ENCODE measurements at places on chromosomes 1 and 21. TPM values are rescaled to one million over a fixed set of nuclear protein-coding genes. Genes with fewer than 3 reads are reported as not detected.

DNA sequence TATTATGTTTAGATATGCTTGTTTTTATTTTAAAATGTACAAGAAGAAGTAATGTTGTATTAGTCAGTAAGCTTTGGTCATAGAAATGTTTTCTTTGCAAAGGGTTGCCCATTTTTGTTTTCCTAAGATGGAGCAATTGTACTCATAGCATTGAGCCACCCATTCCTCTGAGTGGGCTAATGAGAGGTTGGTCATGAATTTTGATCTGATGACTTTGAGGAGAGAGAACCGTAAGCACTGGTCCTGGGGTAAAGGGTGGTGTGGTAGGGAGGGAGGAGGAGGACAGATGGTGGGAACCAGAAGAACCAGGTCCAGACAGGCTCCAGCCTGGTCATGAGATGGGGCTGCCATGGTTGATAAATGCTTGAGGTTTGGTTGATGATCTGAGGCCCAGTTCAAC is 15.9 kb upstream of the SLC6A9 start:
- no peak for DNase-seq

- DNase-seq: no peak
Observed at GRCh38 chr1:40507973-40508372, 594 bp upstream of the EXO5 start.

DNA sequence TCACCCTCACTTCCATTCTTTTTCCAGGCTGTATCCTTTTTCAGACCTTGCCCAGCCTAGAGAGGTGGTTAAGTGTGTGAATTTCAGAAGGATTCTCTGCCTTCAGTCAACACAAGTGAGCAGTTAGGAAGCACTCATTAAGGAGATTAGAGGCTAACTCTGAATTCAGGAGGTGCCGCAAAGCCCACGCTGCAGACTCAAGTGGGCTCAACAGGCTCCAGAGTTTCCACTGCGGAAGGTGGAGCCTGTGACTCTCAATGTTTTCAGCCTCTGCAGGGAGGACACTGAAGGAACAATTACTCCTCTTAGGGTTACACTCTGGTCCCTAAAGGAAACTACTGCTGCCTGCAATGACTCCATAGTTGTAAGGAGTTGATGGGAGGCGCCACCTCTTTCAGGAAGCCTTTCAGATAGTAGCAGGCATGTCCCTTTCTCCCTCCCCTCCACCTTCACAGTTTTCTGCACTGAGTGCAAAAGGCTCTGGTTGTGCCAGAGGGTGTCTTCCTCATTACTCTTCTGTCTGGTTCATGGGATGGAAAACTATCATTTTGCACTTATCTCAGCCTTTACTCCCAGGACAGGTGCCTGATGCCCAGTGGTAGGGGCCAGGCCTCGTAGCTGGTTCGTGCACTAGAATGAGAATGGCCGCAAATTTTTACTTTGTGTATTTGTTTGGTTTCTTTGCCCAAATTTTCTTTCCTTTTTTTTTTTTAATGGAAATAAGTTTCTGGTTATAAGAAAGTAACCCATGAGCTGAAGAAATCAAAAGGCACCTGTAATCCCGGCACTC is 55.2 kb upstream of the SELENON start:
- DNase-seq: no peak

DNA sequence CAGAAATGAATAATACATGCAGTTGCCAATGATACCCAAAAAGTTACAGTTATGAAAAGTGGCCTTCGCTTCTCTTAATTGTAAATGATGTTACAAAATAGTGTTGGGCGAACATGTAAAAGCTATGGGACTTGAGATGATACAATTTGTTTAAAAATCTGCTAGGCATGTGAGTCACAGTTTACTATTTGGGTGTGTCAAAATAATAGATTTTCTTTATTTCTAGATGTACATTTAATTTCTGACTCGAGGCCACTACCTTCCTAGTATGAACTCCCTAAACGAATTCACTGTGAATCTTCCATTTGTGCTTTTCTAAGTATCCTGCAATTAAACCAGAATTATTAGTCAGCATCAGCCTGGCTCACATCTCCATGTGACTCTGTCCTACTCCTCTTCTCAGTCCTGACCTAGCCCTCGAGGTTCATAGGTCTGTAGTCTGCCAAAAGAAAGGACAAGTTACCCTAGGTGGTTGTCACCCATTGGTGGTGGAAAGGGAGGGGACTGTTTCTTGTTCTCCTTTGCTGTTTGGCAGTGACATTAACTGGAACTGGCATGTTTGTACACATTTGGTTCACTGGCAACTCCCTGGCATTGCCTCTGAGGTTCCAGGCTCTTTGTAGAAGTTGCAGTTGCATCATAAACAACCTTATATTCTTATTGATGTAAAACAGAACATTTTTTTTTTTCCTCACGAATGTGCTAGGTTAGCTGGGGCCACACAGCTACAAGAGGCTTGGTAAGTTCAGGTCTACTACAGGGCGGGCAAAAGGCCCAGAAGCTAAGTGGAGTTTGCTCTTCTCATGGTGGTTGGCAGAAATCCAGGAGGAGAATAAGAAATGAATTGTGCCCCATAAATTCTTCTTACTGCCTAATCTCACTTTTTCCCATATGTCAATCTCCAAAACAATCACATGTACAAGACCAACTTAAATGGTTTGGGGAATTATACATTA is 746.5 kb upstream of the ADAMTS5 start:
- DNase-seq: no peak

DNA sequence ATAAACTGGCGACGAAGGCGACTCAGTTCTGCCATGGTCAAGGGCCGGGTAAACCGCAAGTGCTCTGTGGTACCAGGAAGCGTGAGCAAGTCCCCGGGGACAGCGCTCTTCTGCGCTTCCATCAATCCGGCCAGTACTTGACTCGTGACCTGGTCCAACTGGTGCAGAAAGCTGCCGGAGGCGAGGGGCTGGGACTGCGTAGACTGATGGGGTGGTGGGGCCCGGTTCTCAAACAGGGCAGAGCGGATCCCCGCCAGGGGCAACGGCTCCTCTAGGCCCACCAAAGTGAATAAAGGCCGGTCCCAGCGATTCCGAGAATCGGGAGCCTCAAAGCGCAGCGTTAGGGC is 852 bp downstream of the KTI12 start:
- DNase-seq: peak; percentile 70

- DNase-seq: no peak
Observed at GRCh38 chr21:42542196-42542595, 28.5 kb downstream of the SLC37A1 start.

Gene CD1B
- 0.30 TPM for polyA plus RNA-seq

Gene TEX38
- polyA plus RNA-seq: 432 TPM

Gene CATSPERE
- polyA plus RNA-seq: 46.0 TPM

Gene TCHH
- polyA plus RNA-seq: 0.53 TPM

DNA sequence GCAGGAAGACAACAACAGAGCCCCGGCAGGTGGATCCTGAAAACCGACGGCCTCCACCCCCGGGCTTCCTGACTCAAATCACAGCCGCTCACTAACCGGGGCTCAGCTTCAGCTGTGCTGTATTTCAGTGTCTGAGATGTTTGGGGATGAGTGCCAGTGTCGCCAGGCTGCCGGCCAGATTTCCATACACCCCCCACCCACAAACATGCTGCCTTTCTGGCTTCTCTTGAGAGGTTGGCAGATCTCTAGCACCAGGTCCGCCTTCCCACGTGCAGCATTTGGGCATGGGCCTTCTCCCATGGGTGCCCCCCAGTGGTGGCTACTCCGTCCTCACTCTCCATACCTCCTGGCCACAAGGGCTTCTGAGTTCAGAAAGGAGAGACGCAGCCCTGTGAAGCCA is 34.8 kb downstream of the KCNAB2 start:
- DNase-seq: no peak

DNA sequence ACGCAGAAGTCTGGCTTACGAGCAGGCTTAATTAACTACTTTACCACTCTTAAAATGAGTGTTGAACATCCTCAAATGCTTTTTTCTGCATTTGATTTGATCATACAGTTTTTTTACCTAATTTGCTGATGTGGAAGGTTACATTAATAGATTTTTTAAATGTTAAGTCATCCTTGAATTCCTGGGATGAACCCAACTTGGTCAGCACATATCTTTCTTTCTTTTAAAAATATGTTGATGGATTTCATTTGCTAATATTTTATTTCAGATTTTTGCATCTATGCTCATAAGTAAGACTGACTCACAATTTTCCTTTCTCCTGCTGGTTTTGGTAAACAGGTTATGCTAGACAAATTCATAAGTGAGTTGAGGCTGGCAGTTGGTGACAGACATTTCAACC is 82.9 kb downstream of the LHX4 start:
- DNase-seq: no peak

Gene SPRR2G
- 1.9 TPM for polyA plus RNA-seq

Gene AMY2A
- 0.63 TPM for polyA plus RNA-seq

Gene C1orf185
- 32.8 TPM for polyA plus RNA-seq

Gene C1orf141
- polyA plus RNA-seq: 10.1 TPM

- DNase-seq: peak; percentile 72
Observed at GRCh38 chr21:43211072-43211759, 42.4 kb downstream of the CRYAA start.

GRCh38 chr1:46804926-46805325 is 6.1 kb downstream of the CYP4B1 start:
- no peak for DNase-seq

- no peak for DNase-seq
Observed at GRCh38 chr1:44500181-44501046, 95.4 kb downstream of the RNF220 start.

- no peak for DNase-seq
Observed at GRCh38 chr1:62590255-62590969, 6.9 kb upstream of the ANGPTL3 start.

DNA sequence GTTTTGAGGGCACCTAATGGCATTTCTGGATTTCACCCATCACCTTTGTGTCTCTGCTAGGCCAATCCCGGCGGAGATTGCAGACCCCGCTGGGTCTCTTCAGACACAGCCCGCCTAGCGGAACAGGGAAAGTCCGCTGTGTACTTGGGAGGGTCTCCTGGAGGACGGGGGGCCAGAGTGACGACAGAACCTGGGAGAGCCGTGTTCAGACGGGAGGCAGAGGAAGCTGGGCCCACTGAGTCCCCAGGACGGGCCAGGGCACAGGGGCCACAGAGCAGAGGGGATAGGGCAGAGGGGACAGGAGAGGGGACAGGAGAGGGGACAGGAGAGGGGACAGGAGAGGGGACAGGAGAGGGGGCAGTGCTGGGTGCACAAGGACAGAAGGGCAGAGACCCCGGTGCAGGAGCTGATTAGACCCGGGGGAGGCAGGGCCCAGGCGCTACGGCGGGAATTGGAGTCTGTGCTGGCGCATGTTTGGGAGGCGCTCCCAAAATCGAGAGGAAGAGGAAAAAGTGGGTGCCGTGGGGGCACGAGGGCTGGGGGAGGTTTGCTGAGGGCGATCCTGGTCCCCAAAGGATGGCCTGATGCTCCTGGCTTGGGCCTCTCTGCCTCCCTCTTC is 12.7 kb downstream of the TRPM2 start:
- no peak for DNase-seq

Gene ZNF593OS
- 0.62 TPM for polyA plus RNA-seq

Gene SYT14
- 3.4 TPM for polyA plus RNA-seq

- DNase-seq: no peak
Observed at GRCh38 chr1:223711173-223711572, 1.2 kb upstream of the CAPN2 start.

DNA sequence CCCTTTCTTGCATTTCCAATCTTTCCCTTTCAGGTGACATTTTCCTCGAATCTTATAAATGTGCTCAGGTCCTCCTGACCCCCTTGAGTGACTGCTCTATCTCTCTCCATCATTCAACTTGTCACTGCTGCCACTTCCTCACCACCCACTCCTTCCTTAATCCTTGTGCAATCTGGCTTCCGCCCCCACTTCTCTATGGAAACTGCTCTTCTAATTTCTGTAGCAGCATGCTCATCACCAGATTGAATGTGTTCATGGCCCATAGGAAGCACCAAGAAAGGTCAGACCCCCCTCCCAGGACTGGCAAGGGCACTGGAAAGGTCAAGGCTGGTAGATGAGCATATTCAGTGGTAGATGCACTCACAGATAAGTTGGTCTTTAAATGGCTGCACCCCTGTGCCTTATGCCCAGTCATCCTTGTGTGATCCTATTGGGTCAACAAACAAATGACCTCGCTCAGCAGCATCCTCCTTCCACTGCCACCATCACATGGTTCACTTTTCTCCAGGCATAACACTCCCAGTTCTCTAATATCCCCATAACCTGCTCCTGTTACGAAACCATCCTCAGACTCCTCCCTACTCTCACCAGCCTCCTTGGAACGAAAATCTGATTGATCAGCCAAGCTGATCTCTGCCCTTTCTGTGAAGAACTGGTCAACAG is 288.5 kb upstream of the POU3F1 start:
- no peak for DNase-seq

DNA sequence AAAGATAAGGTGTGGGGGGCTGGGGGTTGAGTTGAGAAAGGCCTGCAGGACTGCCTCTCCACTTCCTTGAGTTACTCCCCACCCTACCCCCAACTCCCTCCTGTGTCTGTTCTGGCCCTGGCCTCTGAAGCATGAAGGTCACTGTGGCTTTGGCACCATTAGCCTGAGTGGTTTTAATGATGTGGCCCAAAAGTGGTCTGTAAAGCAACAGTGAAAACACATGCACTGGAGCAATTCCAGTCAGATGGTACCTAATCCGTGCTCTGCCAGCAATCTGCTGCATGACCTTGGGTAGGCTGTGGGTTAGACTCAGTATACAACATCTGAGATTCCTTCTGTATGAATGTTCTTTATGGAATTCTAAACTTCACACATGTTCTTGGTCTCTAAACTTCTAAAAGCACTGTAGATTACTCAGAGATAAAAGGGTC is 86.5 kb upstream of the ATP1A1 start:
- no peak for DNase-seq

DNA sequence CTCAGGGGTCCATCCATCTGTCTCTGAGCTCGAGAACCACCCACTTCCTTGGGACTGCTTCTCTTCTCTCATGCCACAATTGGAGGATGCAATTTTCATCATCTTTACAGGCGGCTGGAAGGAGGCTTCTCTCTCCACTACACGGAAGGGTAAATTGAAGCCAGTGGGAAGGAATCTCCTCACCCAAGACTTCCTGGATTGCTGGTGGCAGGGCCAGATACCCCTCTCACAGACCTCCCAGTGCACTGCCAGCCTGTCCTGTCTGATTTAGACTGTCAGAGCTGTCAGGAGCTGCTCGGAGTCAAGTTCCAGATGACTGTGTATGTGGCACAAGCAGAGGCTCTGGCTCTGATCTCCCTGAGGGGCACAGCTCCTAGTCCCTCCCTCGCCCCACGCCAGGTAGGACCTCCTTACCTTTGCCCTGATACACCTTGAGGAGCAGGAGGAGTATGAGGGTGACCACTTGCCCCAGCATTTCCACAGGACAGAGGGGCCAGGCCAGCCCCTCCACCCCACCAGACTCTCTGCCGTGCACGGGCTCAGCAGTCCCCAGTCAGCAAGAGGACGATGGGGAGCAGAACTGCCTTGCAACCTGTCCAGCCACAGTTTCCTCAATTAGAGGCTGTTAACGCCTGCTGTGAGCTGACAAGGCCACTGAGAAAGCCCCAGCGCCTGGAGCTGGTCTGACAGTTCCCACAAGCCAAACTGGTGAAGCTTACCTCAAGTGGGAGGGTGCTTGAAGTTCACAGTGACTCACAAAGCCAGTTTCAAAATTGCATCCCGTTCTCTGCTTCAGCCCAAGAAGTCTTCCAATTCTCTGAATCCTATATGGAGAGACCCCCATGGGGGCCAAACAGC is at the start of gene CD244:
CD244 (minus strand) TSS at position 685 of the 858 bp plus-strand sequence; CDS start at position 475, 210 bp downstream.
- no peak for DNase-seq

- no peak for DNase-seq
Observed at GRCh38 chr1:43238991-43239469, 30.8 kb upstream of the TMEM125 start.

Gene SMCP
- polyA plus RNA-seq: 724 TPM

Gene KRTAP19-3
- not detected for polyA plus RNA-seq

All from testis (tissue), 5 donors.